ENCODE measurements at places on chromosomes 7 and 10.

DNA sequence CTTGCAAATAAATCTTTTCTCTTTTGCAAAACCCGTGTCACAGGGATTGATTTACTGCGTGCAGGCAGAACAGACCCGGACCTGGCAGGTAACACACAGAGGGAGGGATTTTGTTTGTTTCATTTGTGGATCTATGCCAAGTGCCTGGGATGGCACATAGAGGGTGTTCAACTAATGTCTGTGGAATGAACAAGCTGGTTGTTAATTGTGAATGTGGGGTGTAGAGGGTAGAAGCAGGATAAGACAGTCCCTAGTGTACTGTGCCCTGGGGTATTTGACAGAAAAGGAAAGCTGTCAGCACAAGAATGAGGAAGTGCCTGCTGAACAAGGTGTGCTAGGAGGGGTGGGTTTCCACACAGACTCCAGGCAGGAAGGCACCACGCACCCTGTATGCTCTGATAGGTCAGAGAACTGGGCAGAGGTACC, 331.8 kb downstream of the CALN1 start:
- DNase-seq, result no peak

- no peak for DNase-seq
These were observed 29.6 kb downstream of the GOLGA7B start for GRCh38 chr10:97879241-97879640.

GRCh38 chr10:125691160-125691981, 8.4 kb upstream of the TEX36 start:
- DNase-seq, result no peak

DNA sequence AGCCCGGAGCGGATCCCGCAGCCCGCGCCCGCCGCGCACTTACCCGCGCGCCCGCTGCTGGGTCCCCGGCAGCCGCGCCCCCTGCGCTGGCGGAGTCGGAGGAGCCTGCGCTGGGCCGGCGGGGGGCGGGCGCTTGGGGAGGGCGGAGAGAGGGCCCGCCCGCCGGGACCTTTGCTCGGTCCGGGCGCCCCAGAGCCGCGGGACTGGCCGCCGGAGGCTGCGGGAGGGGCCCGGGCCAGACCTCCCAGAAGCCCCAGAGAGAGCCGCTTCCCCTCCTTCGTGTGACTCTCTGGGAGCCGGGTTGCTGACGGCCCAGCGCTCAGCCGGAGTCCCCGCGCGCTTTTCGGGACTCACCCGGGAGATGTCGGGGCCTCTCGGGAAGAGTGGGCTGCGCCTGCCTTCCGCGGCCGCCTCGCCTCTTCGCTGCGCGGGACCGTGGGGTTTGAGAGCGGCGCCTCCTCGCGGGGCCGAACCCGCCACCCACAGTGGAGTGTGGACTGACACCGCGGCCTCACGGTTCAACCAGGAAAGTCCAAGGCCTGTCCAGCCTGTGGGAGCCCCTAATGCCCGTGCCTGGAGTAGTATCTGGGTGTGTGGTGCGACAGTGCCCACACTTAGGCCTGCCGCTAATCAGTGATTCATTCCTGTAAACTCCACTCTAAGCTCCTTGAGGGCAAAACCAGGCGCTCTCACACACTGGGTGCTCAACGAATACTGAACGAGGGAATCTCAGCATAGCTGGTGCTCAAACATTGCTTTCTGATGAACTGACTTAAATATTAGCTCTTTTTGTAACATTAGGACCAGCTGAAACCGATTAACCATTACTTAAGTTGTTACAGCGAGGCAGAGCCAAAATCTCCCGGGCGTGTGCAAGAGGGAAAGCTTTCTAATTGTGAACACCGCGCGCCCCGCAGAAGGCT, at the start of gene GSDME:
GSDME (minus strand) TSS at position 112 of the 923 bp plus-strand sequence. CDS start 7,690 bp downstream, outside the sequence.
- peak; percentile 54 for DNase-seq

DNA sequence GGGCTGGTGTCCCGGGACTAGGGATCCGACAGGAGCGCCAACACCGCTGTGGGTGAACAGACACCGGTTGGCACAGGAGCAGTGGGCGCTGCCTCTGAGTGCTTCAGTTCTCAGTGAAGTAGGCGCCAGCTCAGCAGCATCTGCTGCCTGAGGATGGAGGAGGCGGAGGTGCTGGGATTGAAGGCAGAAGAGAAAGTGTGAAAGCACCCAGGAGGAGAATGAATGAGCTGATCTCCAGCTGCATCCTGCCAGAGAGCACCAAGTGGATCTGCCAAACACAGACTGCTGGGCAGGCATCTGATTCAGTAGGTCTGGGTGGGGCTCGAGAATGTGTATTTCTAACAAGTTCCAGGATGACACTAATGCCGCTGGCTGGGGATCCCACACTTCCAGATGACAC, 74.5 kb downstream of the LANCL2 start:
- no peak for DNase-seq

DNA sequence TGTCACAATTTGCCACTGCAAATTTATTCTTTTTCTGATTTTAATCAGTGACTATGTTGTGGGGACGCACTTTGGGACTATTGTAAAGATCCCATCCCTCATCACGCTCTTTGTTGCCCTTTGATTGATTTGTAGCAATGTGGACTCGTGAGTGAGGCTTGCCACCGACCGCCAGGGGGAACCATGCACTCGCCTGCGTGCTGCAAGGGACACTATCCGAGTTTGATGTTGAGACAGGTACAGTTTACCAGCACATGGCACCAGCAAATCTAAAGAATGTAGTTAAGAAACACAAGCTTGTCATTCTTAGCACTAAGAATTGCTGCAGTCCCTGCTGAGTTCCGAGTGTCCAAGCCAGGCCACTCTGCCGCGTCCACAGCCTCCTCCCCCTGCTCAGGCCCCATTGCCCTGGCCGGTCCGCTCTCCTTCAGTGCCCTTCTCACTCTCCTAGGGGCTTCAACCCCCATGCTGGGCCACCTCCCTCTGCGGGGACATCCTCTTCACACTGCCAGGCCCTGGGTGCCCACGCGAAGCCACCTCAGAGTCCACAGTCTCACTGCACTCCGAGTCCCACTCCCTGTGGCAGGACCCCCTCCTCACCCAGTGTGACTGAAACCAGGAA, 2.0 kb upstream of the SFTPA2 start:
- DNase-seq, result peak; percentile 67
